ENCODE measurements at places on chromosomes 13 and 19. TPM values are rescaled to one million over a fixed set of nuclear protein-coding genes. Genes with fewer than 3 reads are reported as not detected.

- DNase-seq: no peak
These were observed 13.8 kb downstream of the PHLDB3 start for GRCh38 chr19:43490759-43491158.

DNA sequence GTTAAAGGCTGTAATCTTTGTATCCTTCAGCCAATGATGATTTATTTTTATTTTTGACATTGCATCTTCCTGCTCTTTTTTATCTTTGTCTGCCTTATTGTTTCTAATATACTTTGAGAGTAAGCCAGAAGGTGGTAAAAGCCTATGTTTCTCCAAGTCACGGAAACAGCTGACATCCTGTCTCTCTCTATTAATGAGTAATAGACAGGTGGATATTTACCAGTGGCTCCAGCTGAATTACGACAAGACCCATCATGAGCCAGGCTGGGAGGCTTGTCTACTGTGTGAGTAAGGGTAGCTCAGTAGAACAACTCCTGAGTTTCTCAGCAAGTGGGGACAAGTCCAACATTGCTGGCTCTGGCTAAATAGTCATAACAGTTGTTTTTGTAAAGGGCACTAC is 166.6 kb downstream of the NDFIP2 start:
- peak; percentile 70 for DNase-seq

GRCh38 chr19:54955376-54955775 is 8.0 kb upstream of the NLRP7 start:
- no peak for DNase-seq

The GPC5 gene
- 5.0 TPM for total RNA-seq

- DNase-seq: no peak
These were observed 211.2 kb upstream of the EDNRB start for GRCh38 chr13:78129823-78130222.

The PINLYP gene
- total RNA-seq: 11.4 TPM

DNA sequence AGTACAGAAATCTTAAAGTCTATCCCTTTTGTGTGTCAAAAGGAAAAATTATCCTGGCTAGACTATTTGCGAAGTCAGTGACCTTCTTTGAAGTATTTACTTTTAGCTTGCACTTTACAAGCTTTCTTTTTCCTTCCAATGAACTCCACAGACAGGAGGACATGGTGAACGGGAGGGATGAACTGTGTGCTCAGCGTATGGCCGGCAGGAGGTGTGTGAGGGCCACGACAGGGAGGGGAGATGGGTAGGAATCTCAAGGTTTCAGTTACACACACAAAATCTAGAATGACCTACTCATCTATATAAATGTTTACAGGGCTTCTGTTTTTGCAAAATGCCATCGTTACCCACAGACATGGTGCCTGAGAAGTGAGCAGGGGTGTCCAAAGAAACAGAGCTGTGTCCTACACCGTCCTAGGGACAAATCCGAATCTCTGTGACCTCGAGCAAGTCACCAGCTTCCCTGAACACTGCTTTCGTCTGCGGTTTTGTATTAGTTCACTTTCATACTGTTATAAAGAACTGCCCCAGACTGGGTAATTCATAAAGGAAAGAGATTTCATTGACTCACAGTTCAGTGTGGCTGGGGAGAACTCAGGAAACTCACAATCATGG is 537.2 kb downstream of the LIG4 start:
- DNase-seq: no peak

The NDUFA13 gene
- total RNA-seq: 74.7 TPM

The ZNF146 gene
- total RNA-seq: 145 TPM

DNA sequence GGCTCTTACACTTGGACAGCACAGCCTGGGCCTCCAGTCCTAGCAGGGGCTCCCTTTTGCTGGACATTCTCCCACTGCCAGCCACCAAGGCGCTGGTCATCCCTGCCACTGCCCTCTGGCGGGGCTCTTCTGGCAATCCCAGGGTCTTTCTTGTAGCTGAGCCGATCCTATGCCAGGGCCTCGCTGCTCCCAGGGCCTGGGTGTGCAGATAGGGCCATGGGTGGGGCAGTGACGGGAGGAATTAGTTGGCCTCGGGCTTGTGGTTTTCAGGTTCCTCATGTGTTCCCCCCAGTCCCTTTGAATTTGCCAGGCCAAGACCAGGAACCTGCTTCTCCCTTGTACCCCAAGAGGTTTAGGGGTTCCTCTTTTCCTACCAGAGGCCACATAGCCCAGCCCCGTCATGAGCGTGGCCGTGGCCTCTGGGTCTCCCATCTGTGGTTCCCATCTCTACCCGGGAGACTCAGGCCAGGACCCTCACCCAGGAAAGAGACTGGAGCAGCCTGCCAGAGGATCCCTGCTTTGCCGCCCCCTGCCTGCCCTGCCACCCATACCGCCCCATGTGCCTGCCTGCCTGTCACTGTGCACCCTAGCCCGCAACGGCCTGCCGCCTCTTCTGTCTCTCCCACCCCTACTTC is 26.2 kb downstream of the TMED1 start:
- DNase-seq: no peak

DNA sequence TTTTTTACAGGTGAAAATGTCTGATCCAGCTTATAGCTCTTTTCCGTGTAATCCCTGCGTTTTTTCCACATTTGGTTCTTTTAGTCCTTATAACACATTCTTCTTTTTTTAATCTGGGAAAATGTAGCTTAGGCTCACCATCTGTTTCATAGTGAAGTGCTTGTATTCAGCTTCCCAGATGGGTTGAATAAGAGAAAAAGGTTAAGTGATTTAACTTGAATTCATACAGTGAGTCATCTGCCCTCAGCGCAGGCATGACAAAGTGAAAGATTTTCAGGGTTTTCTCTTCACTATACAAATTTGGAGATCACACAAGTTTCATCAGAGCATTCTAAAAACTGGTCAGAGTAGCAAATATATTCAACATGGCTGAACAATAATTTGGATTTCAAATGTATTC is 224.8 kb downstream of the SPRY2 start:
- DNase-seq: no peak

The S1PR4 gene
- total RNA-seq: 0.74 TPM

DNA sequence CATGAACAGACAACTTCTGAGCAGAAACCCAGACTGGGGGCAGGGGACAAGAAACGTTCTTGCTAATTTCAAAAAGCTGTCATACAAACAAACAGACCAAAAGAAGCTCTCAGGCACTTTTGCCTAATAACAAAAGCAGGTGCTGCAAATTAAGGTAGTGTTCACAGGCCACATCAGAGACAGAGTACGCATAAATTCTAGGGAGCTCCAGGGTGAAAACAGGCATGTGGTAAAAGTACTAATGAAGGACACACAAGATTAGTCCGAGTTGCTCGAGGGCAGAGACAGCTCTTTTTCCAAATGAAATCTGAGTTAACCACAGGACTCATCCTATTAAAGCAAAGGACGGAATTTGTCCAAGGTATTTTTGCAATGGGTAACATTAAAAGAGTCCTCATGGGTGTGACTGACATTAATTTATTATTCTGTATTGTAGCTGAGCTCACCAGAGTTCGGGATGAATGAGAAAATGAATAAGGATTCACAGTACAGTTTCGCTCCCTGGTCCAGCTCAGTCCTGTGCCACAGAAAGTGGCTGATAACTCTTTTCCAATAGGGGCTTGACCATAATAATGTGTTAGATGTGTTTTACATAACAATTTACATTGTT is 197.3 kb downstream of the LHFPL6 start:
- DNase-seq: no peak

DNA sequence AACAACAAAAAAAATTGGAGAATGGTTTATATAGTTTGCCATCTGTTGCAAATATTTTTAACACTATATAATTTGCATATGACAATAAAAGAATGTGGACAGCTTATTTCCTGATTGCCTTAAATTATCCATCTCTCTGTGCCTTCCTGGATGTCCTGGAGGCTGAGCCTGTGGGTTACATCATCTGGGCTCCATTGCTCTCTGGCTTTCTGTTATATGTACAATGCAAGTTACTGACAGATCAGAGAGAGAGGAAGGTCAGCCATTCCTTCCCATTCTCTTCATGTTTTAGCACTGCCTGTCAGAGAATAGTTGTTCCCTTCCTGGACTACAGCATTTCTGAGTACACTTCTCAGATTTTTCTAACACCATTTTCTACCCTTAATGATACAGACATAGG is 758.3 kb upstream of the PCDH20 start:
- DNase-seq: no peak

- no peak for DNase-seq
These were observed 186.7 kb downstream of the COL4A1 start for GRCh38 chr13:110119935-110120905.

- DNase-seq: no peak
These were observed 2.7 kb upstream of the SNAPC2 start for GRCh38 chr19:7917267-7918061.

DNA sequence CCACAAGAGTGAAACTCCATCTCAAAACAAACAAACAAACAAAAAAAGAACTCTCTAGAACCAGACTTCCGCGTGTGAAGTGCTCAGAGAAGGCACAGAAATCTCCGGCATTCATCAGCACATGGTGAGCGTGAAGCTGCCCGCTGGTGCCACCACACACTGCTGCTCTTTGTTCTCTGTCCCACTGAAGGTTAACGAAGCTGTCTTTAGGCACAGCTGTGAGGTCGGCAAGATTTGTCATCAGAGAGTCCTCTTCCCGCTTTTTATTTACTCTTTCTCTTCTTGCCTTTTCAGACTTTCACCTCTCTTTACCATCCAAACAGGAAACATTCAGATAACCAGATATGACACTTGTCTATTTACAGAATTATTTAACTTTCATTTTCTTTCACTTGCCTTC is 115.2 kb upstream of the ARGLU1 start:
- DNase-seq: no peak

The MOB3A gene
- total RNA-seq: 15.9 TPM

DNA sequence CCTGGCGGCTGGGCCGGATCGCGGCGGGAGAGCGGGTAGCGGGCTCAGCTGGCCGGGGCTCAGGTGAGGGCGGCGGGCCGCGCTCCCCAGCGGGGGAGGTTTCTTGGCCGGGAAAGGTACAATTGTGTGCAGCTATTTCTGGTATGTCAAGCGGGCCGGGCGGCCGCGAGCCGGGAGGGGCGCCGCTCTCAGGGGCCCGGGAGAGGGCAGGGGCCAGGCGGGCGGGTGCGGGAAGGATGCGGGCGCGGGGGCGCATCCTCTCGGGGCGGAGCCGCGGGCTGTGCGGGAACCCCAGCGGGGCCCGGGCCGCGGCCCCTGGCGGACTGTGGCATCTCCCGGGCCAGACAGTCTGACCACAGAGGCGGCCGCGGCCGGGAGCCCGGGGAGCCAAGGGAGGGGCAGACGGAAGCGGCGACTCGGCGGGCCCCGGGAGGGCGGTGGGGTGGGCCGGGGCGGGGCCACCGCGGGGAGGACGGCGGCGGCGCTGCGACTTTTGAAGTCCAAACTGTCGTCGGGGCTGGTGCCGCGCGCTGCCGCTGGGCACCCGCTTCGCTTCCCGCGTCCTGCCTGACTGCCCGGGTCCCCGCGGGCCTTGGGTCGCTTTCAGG is at the start of gene LMO7:
LMO7 (plus strand) TSS at position 503 of the 608 bp plus-strand sequence. CDS start 328 bp downstream, outside the sequence.
- no peak for DNase-seq

GRCh38 chr19:19420570-19421298 is 15.3 kb downstream of the GATAD2A start:
- DNase-seq: no peak

DNA sequence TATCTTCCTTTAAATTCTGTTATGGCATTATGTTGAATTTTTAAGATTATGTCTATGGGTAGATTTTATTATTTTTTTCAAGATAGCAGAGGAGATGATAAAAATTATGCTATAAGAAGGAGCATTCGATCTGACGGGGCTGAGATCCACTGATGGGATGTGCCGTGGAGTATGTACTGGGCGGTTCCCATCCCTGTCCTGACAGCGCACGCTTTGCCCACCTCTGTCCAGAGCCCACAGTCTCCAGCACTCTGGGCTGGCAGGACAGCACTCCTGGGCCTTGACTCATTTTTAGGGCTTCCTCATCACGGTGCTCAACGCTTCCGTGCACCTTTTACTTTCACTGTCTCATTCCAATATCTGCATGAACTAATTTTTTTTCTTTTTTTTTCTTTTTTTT is 235.5 kb downstream of the TEX29 start:
- DNase-seq: no peak

- DNase-seq: no peak
These were observed 141.6 kb upstream of the SOX1 start for GRCh38 chr13:111925146-111925875.

The KLK12 gene
- not detected for total RNA-seq

The RASIP1 gene
- total RNA-seq: 10.8 TPM

- DNase-seq: no peak
These were observed 90.6 kb downstream of the TNFSF13B start for GRCh38 chr13:108360139-108360538.

DNA sequence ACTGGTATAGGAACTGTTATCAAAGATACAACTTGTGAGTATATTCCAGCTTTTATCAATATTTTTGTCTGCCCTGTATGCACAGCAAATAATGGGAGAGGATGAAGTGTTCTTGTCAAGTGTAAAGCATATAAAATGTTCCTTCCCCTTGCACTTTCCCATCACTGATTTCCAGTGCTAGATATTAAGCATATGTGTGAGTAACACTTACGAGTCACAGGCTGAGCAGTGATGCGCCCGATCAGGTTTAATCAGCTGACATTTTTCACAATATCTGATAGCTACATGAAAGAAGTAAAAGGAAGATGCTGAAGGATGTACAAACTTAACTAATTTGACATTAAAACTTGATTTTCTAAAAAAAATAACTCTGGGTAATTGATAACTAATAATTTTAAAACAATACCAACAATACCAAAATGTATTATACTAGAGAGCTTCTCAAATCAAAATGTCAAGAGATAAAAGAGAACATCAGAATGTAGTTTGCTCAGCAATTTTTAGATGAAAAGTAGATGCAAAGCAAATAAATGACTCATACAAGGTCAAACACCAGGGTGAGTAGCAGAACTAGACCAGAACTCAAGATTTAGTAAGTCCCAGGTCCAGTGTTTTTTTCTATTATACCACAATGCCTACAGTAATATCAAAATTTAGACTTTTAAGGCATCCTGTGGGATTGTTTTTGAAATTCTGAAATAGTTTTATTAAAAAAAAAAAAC is 56.4 kb downstream of the ZDHHC20 start:
- DNase-seq: no peak

- peak; percentile 21 for DNase-seq
These were observed 13.7 kb downstream of the SLC7A10 start for GRCh38 chr19:33211794-33212435.

- DNase-seq: no peak
These were observed 204.3 kb downstream of the SUCLA2 start for GRCh38 chr13:47796816-47797215.

GRCh38 chr13:105107781-105108180 is 1427.7 kb downstream of the EFNB2 start:
- no peak for DNase-seq

DNA sequence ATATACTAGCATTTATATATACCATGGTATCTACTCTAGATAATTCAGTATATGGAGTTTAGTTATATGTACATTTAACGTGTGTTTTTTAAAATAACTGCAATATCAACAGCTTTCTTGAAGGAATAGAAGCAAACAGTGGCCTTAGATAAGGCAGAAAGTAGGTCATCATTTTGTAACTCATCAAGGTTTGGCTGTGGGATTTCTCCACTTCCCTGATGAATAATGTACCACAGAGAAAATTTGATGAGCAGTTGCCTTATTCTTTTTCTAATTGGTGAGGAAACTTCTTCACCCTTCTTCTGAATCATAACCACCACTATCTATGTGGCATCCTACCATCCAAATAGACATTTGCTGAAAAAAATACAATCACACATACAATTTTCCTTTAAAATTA is 590.2 kb upstream of the SPRY2 start:
- no peak for DNase-seq
